ENCODE measurements at places on chromosomes 11 and 22.
A peak's percentile ranks its signal among the peaks of the same experiment; 100 is the strongest.

DNA sequence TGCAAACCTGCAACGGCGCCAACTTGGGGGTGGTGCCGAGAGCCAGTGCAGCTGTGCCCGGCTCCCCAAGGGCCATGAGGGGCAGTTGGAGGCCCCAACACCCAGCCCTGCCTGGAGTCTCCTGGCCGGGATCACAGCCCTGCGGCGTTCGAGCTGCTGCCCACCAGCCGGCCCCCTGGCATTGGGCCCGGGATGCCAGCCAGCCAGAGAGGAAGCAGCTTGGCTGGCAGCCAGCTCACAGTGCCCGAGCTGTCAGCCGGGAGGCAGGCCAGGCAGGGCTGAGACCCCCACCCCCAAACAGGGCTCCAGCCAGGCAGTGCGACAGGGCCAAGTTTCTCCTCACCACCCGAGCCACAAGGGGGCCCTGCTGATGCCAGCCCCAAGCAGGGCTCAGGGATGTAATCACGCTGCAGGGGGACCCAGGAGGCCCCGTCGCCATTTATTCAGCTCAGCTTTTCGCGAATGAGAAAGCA is 26.0 kb upstream of the TCF20 start:
- DNase-seq, result no peak

- no peak for DNase-seq
Measured at GRCh38 chr22:47304191-47304831, 541.9 kb downstream of the TBC1D22A start.

DNA sequence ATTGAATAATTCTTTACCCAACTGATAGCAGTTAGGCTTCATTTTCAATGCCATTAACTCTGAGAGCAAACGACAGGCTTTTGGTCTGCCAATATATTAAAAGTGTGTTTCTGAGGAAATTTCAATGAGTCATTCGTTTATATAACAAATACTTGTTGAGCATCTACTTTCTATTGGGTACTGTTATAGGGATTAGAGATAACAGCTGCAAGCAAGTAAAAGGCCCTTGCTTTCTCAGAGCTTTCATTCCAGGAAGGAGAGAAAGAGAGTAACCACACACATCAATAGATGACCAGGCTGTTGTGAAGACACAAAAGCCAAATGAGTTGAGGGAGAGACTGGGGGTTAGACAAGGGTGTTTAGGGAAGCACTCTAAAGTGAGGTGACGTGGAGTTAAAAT is 35.7 kb downstream of the CD44 start:
- DNase-seq, result no peak

DNA sequence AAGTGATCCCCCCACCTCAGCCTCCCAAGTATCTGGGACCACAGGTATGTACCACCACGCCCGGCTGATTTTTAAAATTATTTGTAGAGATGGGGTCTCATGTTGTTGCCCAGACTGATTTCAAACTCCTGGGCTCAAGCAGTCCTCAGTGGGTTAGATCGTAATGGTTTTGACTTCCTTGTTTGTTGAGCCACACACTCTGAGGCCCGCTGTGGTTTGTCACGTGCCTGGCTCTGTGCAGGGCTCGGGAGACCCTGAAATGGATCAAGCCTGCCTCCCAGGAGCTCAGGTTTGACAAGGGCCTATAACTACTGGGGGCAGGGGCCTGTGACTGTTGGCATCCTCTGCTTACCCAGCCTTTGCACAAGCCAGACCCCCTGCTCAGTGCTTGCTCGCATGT is 68.1 kb downstream of the MPPED1 start:
- DNase-seq, result no peak

- no peak for DNase-seq
Measured at GRCh38 chr11:97445561-97445960, 1055.7 kb downstream of the JRKL start.

- no peak for DNase-seq
Measured at GRCh38 chr11:78281511-78281910, 92.8 kb downstream of the USP35 start.

DNA sequence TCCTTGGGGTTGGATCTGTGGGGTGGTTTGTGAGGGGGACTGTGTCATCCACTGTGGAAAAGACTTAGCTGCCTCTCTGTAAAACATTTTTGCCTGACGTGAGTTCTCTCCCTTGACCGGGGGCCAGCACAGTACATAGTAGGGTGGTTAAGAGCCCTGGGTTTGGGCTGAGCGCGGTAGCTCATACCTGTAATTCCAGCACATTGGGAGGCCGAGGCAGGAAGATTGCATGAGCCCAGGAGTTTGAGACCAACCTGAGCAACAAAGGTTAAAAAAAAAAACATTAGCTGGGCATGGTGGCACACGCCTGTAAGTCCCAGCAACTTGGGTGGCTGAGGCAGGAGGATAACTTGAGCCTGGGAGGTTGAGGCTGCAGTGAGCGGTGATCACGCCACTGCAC is 74.7 kb upstream of the WNT7B start:
- no peak for DNase-seq

GRCh38 chr11:5237420-5237819 is 3.1 kb upstream of the HBD start:
- no peak for DNase-seq

DNA sequence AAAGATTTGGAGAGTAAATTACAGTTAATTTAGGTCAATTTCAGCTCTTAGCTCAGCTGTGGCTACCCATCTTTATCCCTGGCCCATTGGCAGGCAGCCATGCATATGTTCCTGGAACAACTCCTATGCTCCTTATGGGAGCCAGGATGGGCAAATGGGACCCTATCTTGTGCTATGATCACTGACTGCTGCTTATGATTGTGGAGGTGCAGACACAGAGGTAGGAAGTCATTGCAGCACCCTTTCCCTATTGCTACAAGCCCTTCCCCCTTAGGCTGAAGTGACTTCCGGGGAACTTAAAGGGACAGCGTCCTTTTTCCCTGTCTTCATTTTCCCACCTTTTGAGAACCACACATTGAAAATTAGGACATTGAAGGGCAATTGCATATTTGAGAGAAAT is 112.7 kb downstream of the FCHSD2 start:
- no peak for DNase-seq

DNA sequence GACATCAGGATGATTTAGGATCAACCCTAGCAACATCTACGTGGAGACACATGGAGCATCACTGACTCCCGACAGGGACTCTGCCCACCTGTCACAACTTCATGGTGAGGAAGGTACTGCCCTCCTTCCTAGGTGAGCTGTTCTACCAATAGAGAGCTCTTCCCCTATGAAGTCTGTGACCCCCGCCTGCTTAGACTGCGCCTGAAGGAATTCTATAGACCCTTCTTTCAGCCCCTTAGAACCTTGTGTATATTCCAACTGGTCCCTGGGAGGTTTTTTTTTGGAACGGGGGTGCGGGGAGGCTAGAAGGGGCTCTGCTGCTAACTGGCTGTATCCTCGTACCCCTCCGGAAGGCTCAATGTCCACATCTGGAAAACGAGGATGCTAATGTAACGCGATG is 566 bp downstream of the INTS4 start:
- no peak for DNase-seq

DNA sequence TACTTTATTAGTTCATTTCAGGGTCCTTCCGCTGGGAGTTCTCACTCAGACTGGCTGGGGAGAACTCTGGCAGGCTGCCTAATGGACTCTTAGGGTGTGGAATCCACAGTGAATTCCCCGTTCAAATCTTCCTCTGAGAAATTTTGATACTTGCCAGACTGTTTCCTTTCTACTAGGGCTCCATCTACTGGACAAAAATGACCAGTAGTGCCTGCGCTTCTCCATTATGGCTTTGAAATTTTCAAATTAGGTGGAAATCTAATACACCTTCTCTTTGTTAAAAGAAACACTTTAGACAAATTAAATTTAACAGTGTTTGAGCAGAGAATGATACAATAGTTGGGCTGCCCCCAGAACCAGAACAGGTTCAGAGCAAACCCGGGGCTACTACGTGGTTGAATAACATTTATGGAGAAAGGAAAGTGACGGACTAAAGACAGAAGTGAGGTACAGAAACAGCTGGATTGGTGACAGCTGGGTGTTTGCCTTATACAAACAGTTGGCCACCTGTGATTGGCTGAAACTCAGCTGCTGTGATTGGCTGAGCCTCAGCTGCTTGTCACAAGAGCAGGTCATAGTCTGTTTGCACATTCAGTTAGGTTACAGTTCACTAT is 52.9 kb upstream of the FDX1 start:
- DNase-seq, result peak; percentile 58

GRCh38 chr11:26245046-26245445 is 86.9 kb upstream of the ANO3 start:
- no peak for DNase-seq

DNA sequence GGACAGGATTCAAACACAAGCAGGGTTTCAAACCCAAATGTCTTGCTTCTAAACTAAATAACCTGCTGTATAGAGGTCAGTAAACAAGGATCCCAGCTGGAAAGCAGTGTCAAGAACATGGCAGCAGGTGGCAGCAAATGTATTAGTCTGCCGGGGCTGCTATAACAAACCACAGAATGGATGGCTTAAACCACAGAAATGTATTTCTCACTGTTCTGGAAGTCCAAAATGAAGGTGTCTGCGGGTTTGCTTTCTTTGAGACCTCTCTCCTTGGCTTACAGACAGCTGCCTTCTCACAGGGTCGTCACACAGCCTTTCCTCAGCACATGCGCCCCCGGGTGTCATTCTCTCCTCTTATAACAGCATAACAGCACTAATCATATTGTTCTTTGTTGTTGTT is 65.1 kb upstream of the LRRC55 start:
- peak; percentile 11 for DNase-seq

DNA sequence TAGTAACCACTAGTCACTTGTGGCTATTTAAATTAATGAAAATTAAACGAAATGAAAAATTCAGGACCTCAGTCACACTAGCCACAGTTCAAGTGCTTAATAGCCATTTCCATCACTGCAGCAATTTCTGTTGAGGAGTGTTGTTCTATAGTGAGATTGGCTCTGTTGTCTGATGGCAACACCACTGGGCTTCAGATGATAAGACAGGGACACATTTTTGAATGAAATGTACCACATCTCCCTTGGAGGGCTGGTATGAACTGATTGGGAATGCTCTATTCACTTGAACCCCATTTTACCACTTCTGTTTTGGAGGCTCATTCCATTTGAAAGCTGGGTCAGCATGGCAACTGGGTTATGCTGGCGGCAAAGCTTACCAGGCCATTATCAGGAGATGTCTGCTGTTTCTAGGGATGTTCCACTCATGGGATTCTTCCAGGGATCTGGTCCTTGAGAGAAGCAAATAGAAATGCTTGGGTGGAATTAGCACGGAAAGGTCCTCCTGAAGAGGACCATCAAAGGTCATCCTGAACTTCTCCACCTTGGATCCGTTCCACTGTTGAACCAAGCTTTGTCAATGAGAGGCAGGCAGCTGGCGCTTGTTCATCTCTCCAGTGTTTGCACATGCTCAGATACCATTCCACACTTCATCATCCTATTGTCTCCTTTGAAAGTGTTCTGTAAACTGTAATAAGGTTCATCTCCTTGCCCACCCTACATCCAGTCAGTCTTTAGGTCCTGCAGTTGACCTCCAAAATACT is 7.6 kb downstream of the AMOTL1 start:
- DNase-seq, result no peak

DNA sequence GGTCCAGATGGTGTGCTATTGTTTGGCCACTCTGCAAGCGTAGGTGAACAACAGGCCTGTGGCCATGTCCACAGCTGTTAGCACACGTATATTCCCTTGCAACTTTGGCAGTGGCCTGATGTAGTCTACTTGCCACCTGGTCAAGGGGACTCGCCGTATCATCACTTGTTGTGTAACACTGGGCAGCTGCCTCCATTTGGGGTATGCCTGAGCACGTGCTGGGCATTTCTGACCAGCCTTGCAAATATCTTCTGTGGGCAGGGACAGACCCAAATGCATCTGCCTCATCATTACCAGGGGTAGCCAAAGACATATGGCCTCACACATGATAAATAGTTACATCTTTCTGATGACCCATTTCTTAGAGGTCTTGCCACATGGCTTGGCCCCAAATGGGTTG is 434.2 kb downstream of the DYNC2H1 start:
- DNase-seq, result no peak

- no peak for DNase-seq
Measured at GRCh38 chr11:62555464-62556107, 9.0 kb upstream of the AHNAK start.

DNA sequence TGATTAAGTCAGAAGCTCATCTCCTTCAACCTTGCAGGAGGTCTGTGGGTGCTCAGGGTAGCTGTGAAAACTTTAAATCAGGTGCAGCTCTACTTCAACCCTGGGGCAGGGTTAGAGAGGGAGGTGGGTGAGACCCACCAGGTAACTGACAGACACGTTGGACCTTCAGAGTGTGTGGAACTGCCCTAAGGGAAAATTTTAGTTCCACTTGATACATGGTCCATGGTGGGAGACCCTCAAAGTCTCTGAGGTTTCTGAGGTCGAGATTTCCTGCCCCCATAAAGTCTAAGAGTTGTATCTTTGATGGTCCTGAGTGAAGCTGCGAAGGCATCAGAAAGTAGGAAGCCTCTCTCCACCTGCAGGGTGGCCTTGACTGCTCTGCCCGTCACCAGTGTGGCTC is 23.9 kb upstream of the NNMT start:
- DNase-seq, result no peak

DNA sequence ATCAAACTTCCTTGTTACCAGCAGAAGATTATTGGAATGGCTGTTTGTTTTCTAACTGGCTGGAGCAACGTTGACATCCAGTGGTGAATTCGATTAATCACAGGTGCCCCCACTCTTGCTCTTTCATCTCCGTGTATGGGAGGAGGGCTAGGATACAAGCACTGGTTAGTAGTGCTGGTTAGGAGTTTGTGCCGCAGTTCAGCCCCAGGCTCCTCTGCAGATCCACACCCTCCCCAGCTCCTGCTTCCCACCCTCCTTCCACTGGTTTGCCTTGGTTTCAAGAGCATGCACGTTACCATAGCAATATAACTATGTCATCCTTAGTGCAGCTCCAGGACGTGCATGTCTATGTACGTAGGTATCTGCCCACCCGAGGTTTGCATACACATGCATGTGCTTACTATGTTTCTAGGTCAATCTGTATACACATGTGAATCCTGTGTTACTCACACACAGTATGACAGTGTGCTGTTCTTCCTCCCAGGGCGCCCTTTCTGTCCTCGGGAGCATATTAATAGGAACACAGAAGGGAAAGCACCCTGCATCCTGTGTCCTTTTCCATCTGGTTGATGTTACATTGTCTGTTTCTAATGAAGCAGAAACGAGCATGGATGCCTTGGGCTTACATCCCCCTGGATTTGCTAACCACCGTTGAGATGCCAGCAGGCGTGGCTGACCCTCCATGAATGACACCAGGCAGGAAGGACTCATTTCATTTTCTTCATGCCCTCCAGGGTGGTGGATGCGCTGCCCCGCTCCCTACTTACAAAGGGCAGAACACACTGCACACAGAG is 539.3 kb downstream of the OPCML start:
- no peak for DNase-seq

GRCh38 chr11:15888556-15889345 is 467.6 kb downstream of the SOX6 start:
- no peak for DNase-seq

Data from HFF-Myc (cell line).